ENCODE measurements at places on chromosomes 3 and 15.

DNA sequence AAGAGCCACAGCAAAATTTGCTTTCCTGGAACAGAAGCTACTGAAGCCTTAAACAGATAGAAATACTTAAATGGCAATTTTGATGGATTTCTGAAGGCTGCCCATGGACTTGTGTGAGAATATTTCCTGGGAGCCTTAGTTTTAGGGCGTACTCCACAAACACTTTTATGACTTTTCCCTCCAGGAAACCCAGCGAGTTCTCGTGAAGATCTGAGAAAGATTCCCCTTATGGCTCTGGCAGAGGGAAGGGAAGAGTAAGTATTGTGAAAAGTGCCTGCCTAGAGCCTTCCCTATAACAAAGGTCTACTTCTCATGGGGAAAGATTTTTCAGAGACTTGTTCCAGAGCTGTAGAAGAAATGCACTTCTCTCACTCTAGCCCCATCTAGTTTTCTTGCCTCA lies 31.1 kb upstream of the TRAT1 start:
- DNase-seq = no peak

DNA sequence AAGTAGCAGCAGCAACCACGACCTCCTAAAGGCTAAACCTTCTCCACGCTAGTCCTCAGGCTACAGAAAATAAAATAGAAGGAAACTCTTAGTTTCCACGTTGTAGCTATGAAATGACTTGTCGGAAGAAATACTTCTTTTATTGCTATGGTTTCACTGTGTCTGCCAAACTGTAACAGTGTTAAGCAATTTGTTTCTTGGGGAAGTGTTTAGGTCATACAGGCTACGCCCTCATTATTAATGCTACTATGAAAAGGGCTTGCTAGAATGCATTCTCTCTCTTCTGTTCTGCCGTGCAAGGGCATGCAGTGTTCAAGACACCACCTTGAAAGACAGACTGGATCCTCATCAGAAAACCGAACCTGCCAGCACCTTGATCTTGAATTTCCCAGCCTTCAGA lies 462.7 kb downstream of the PLOD2 start:
- DNase-seq = no peak

- no peak for DNase-seq
Observed at GRCh38 chr3:65144791-65145351, 457.1 kb upstream of the ADAMTS9 start.

DNA sequence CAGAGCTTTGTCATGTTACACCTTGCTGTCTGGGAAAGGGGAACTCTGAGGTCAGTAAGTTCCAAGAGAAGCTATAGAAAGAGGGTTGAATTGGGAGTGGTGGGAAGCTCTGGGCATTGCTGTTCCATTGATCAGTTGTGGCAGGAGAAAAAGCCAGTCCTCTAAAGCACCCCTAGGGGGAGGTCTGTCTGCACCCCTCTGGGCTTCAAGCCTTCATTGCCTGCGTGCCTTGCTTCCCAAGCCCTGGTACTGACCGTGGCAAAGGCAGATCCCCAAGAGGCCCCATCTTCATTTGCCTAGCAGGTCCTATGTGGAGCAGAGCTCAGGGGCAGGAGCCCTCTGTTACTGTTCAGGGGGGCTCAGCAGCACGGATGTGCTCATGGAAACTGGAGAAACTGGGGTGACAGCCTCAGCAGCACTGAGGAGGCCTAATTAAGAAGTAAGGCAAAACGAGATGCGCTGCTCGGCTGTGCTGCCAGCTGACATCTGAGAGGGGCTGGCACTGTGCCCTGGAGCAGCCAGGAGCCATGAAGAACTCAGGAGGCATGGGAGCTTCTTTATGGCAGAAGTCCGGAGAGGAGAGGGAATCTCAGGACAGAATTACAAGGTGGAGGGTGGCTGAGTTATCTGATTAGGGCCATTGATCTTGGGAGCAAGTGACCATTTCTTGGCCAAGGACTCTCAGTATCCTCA lies 270.9 kb downstream of the RPLP1 start:
- no peak for DNase-seq

GRCh38 chr3:29318251-29318650 lies 37.4 kb downstream of the RBMS3 start:
- no peak for DNase-seq

DNA sequence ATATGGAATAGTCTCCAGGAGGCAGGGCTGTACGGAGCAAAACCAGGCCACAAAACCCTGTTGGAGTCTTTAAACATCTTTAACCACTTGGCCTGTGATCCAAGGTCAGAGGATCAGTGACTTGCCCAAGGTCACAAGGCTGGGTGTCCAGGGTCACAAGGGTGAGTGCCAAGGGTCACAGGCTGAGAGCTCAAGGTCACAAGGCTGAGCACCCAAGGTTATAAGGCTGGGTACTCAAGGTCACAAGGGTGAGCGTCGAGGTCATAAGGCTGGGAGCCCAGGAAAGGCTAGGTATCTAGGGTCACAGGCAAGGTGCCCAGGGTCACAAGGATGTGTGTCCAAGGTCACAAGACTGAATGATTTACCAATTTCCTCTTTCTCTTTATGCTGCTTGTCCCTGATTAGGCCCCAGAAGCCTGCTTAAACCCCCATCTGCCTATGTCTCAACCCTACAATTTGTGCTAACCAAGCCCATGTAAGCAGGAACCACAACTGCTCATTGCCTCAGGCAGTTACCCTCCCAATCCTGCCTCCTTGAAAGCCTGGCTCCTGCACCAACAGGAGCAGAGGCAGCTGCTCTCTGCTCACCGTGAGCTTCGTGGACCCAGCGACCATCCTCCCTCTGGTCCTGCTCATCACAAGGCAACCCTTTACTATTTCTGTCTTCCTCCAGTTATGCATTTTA lies 51.5 kb downstream of the MGLL start:
- DNase-seq = no peak

GRCh38 chr15:38474155-38474757 lies 20.3 kb downstream of the FAM98B start:
- no peak for DNase-seq

- no peak for DNase-seq
Observed at GRCh38 chr3:109115451-109115850, 2.5 kb downstream of the MORC1 start.

GRCh38 chr3:14563946-14564539 lies 23.9 kb upstream of the GRIP2 start:
- DNase-seq = no peak

- DNase-seq = no peak
Observed at GRCh38 chr3:171525437-171525836, 65.2 kb upstream of the TNIK start.

Measured in activated T-helper 9 cell treated with anti-CD3 and anti-CD28 coated beads, Interleukin-2, amount 50 U/mL, for 16 hours (primary cell).